ENCODE measurements at places on chromosomes 1 and 21. TPM values are rescaled to one million over a fixed set of nuclear protein-coding genes. Genes with fewer than 3 reads are reported as not detected.

The TSPEAR gene
- 0.11 TPM for total RNA-seq

The TINAGL1 gene
- 212 TPM for total RNA-seq

The JAM2 gene
- 4.8 TPM for total RNA-seq

The SYCP1 gene
- total RNA-seq: not detected

The FMO1 gene
- not detected for total RNA-seq

The CYP4Z1 gene
- total RNA-seq: not detected

The CDA gene
- 0.64 TPM for total RNA-seq

The S100A16 gene
- 22.1 TPM for total RNA-seq

GRCh38 chr21:36725793-36726386 lies 27.0 kb downstream of the SIM2 start:
- no peaks in the 10 kb centered on the region for H3K36me3 ChIP-seq
- no peak overlapping the region for H3K27ac ChIP-seq
- peaks cover 53% of the 10 kb centered on the region for H3K27me3 ChIP-seq
- H3K4me3 ChIP-seq: no peak overlapping the region
- no peak for DNase-seq
- H3K4me1 ChIP-seq: peaks cover 2% of the 10 kb centered on the region

DNA sequence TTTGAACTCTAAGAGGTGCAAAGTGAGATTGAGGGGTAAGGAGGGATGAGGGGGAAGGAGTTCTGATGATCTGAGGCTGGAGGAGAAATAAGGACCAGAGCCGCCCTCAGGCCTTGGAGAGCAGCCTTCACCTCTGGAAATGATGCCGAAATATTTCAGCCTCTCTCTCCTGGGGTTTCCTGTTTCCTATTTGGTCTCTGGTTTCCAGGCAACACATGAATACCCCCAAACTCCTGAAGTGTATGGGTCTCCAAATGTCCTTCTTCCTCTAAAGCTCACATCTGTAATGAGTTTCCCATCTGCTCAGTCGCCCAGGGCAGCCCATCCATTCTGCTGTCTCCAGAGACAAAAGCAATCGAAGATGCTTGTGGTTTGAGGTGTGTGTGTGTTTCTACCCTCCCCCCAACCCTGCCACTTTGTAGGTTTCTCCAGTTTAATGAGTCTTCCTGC lies 52.0 kb upstream of the FAM20B start:
- H3K27ac ChIP-seq: peak overlapping the region; percentile 16
- no peak overlapping the region for H3K4me3 ChIP-seq
- H3K36me3 ChIP-seq: peaks cover 4% of the 10 kb centered on the region
- DNase-seq: no peak

- H3K36me3 ChIP-seq: peaks cover 6% of the 10 kb centered on the region
- H3K27me3 ChIP-seq: no peaks in the 10 kb centered on the region
- no peak for DNase-seq
- H3K4me1 ChIP-seq: peaks cover 15% of the 10 kb centered on the region
- H3K27ac ChIP-seq: no peak overlapping the region
Measured at GRCh38 chr1:225876900-225877510, 5.2 kb downstream of the TMEM63A start.

GRCh38 chr21:43367859-43368258 lies 59.1 kb downstream of the SIK1 start:
- H3K27me3 ChIP-seq: no peaks in the 10 kb centered on the region
- H3K4me3 ChIP-seq: no peak overlapping the region
- no peak overlapping the region for H3K27ac ChIP-seq
- H3K4me1 ChIP-seq: peaks cover 45% of the 10 kb centered on the region
- DNase-seq: no peak

- no peaks in the 10 kb centered on the region for H3K36me3 ChIP-seq
- H3K4me1 ChIP-seq: peaks cover 9% of the 10 kb centered on the region
- no peaks in the 10 kb centered on the region for H3K27me3 ChIP-seq
- H3K4me3 ChIP-seq: no peak overlapping the region
Measured at GRCh38 chr1:117795190-117795589, 134.2 kb downstream of the GDAP2 start.

DNA sequence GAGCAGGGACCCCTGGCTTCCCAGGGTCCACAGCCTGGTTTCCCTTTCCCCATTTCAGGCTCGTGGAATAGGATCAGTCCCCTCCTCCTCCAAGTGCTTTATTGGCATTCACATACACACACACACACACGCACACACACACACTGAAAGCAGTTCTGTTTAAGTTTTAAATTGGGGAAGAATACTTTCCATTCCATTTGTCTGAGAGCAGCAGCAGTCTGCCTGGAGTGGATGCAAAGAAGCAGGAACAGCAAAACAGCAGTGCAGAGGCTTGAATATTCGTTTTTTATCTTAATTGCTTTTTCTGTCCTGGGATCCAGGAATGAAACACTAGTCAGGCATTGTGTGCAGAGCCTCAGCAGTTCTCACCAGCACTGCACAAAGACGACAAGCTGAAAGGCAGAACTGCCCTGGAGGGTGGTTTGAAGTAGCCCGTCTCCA lies 7.1 kb downstream of the CYB561D1 start:
- no peak overlapping the region for H3K27ac ChIP-seq
- H3K4me3 ChIP-seq: no peak overlapping the region
- no peak for DNase-seq
- H3K36me3 ChIP-seq: no peaks in the 10 kb centered on the region
- no peaks in the 10 kb centered on the region for H3K27me3 ChIP-seq

DNA sequence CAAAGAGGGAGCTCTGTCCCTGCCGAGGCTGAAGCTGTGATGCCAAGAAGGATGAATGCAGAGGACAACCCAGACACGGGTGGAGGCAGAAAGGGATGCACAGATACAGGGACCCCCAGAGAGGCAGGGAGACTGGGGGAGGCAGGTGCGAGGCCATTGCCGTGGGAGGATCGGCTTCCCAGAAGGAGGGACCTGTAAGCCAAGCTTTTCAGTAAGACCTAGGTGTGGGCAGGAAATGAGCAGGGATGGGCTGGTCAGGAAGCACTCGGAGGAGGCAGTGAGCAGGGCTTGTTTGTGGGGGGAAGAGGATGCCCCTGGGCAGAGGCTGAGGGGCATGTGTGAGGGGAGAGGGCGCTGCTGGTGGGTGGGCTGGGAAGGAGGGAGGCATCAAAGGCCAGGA lies 67.7 kb upstream of the WNT4 start:
- H3K27me3 ChIP-seq: peaks cover 40% of the 10 kb centered on the region
- H3K36me3 ChIP-seq: no peaks in the 10 kb centered on the region
- no peak for DNase-seq
- H3K4me1 ChIP-seq: peaks cover 35% of the 10 kb centered on the region

GRCh38 chr1:53376742-53377437 lies 49.0 kb upstream of the LRP8 start:
- DNase-seq: peak; percentile 3
- H3K4me3 ChIP-seq: no peak overlapping the region
- peaks cover 29% of the 10 kb centered on the region for H3K4me1 ChIP-seq
- no peaks in the 10 kb centered on the region for H3K36me3 ChIP-seq
- peaks cover 10% of the 10 kb centered on the region for H3K27me3 ChIP-seq

DNA sequence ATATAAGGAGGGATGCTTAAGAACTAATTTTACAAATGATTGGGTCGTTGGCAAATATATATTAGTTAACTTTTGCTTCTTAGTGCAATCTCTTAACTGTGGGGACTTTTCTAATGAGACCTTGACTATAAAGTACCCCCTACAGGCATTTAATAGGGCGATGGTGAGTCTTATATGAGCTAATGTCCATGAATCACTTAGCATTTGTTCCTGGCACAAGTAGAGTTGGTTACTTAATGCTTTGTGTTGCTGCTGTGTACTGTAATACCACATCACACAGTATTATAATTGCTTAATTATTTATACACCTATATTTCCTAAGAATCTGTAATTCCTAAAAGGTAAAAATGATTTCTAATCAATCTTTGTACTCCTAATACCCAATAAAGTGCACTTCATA lies 25.3 kb upstream of the TMCO1 start:
- H3K36me3 ChIP-seq: no peaks in the 10 kb centered on the region
- no peak overlapping the region for H3K27ac ChIP-seq
- peaks cover 12% of the 10 kb centered on the region for H3K27me3 ChIP-seq
- no peak overlapping the region for H3K4me3 ChIP-seq

GRCh38 chr1:21251773-21252471 lies 38.3 kb downstream of the ECE1 start:
- no peak for DNase-seq
- H3K4me3 ChIP-seq: no peak overlapping the region
- no peaks in the 10 kb centered on the region for H3K27me3 ChIP-seq

DNA sequence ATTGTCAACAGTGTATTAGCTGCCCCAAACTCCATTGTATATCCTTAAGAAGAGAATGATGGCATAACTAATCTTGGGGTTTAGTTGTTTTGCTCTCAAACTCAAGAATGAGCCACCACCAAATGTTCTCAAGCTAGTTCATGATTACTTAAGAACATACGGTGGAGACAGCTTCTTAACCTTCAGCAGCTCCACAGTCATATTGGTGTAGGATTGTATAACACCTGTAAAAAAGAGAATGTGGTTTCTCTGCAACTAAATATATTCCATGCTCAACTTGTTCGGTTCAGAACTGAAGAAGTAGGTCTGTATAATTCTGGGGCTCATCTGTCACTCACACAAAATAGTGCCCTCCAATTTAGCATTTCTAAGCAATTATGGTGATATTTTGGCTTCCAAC lies 177.9 kb upstream of the DUSP10 start:
- no peak overlapping the region for H3K27ac ChIP-seq
- no peak overlapping the region for H3K4me3 ChIP-seq
- H3K36me3 ChIP-seq: no peaks in the 10 kb centered on the region
- DNase-seq: no peak
- no peaks in the 10 kb centered on the region for H3K27me3 ChIP-seq

GRCh38 chr1:192797891-192798290 lies 10.9 kb upstream of the RGS2 start:
- no peaks in the 10 kb centered on the region for H3K36me3 ChIP-seq
- no peak overlapping the region for H3K27ac ChIP-seq
- DNase-seq: no peak
- no peak overlapping the region for H3K4me3 ChIP-seq

DNA sequence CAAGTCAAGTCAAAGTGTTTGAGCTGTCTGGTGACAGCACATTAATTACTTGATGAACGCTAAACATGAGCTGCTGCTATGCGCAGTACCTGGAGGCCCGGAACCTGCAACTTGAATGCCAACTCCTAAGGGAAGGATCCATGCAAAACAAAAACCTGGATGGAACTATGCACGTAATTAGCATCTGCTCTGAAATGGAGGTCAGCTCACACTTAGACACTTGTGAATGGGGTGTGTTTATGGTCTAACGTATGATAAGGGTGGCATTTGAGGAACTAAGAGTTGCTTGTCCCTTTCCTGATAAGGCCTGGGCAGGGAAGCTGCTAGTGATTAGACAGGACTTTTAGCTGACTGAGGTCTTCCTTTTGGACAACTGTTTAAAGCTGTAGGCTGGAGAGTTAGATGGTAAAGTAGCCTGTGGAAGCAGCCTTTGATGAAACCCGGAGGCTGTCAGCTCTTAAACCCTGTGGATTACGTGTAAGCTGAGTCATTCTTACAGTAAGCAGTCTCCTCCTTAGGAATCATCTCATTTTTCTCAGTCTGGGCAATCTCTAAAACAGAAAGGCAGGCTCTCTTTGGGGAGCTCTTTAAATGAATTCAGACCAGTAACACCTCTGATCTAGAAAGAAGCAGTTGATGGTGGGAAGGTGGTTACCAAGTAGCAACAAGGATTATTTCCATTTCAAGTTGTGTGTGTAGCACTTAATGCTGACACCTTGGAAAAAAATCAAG lies 6.8 kb downstream of the TENT5C start:
- no peak overlapping the region for H3K4me3 ChIP-seq
- H3K27ac ChIP-seq: no peak overlapping the region
- peaks cover 20% of the 10 kb centered on the region for H3K4me1 ChIP-seq
- peaks cover 52% of the 10 kb centered on the region for H3K27me3 ChIP-seq
- no peak for DNase-seq

GRCh38 chr1:215273838-215274516 lies 191.4 kb downstream of the KCNK2 start:
- no peak overlapping the region for H3K27ac ChIP-seq
- peaks cover 4% of the 10 kb centered on the region for H3K27me3 ChIP-seq
- H3K4me1 ChIP-seq: no peaks in the 10 kb centered on the region
- no peak overlapping the region for H3K4me3 ChIP-seq
- no peaks in the 10 kb centered on the region for H3K36me3 ChIP-seq

GRCh38 chr1:200410566-200410878 lies 686 bp upstream of the ZNF281 start:
- peaks cover 59% of the 10 kb centered on the region for H3K4me1 ChIP-seq
- H3K27me3 ChIP-seq: no peaks in the 10 kb centered on the region
- H3K36me3 ChIP-seq: peaks cover 29% of the 10 kb centered on the region
- DNase-seq: no peak
- H3K4me3 ChIP-seq: peak overlapping the region; percentile 99

DNA sequence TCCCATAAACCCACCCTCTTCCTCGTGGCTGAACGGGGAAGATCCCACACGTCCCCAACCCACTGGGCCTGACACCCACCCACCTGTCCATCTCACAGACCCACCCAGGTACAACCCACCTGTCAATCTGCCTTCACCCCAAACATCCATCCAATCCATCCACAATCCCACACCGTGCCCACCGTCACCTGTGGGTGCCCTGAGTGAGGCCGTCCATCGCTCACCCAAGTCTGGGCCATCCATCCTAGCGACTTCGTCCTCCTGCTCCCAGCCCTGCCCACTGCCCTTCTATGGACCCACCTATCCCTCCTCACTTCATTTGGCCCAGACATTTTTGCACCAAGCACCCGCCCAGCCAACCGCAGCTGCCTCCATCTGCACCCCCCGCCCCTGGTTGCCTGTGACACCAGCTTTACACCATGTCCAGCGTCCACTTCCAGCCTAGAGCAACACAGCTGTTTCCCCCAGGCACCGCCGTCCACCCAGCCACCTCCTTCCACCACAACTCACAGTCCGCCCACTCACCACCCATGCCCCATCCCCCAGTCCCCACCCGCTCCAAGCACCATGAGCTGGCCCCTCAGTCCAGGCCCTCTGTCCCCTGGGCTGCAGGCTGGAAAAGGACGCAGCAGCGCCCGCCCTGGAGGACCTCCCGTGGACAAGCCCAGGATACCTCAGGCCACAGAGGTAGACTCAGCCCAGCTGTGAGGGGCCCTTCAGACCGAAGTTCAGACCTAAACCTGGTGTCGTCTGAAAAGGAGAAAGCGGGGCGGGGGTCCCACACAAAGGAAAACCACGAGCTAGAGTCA lies 7.7 kb downstream of the TTLL10 start:
- peaks cover 18% of the 10 kb centered on the region for H3K27me3 ChIP-seq
- H3K4me1 ChIP-seq: peaks cover 3% of the 10 kb centered on the region

DNA sequence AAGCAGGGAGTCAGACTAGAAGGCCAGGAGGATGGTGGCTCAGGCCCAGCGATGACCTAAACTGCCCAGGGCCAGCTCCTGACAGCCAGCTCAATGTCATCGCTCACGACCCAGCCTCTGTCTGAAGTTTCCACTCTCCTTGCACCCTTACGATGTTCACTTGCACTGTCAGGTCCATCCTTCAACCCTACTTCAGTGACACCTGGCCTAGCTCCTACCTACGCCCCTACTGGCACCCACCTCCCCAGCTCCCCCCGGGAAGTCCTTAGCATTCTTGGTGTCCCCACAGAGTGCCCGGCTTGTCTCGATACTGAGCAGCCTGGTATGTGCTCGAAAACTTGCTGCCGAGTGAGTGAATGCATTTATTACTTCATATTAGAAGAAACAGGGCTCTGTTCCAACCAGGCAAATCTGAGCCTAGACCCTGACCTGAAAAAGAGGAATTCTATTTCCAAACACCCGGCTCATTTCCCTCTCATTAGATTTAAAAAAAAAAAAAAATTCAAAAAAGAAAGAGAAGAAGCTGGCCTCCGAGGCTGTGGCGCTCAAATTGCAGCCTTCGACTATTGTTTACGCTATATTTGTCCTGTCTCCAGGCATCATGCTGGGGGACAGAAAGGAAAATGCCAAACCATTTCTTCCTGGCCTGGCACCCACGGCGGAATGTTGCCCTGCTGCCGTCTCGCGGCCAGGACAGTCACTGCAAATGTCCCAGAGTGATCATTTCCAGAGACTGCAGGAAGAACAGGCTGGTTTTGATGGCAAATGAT lies 29.8 kb upstream of the LRRC38 start:
- H3K27ac ChIP-seq: peak overlapping the region; percentile 47
- no peak overlapping the region for H3K4me3 ChIP-seq
- peaks cover 1% of the 10 kb centered on the region for H3K4me1 ChIP-seq
- no peak for DNase-seq

All from mesothelial cell of epicardium (in vitro differentiated cells).